ENCODE measurements at places on chromosomes 7 and 10.

- DNase-seq: no peak
Measured at GRCh38 chr7:2082139-2082998, 150.4 kb downstream of the MAD1L1 start.

GRCh38 chr7:21941611-21942141, 4.0 kb downstream of the CDCA7L start:
- no peak for DNase-seq

DNA sequence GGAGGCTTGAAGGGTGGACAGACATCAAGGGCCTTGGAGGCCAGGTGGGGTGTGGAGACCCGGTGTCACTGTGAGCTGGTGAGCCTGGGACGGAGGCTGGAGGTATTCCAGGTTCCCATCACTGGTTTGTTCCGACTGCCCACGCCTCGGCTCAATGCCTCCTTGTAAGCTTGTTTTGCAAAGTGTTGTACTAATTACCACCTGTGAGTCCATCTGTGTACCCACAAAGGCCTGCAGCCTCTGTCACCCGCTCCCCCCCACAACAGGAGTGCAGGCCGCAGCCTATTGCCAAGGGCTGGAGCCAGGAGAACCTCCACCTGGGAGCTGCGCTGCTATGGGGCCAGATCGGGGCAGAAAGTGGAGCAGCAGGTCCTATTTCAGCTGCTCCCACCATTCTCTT, 521.8 kb upstream of the DPP6 start:
- no peak for DNase-seq

DNA sequence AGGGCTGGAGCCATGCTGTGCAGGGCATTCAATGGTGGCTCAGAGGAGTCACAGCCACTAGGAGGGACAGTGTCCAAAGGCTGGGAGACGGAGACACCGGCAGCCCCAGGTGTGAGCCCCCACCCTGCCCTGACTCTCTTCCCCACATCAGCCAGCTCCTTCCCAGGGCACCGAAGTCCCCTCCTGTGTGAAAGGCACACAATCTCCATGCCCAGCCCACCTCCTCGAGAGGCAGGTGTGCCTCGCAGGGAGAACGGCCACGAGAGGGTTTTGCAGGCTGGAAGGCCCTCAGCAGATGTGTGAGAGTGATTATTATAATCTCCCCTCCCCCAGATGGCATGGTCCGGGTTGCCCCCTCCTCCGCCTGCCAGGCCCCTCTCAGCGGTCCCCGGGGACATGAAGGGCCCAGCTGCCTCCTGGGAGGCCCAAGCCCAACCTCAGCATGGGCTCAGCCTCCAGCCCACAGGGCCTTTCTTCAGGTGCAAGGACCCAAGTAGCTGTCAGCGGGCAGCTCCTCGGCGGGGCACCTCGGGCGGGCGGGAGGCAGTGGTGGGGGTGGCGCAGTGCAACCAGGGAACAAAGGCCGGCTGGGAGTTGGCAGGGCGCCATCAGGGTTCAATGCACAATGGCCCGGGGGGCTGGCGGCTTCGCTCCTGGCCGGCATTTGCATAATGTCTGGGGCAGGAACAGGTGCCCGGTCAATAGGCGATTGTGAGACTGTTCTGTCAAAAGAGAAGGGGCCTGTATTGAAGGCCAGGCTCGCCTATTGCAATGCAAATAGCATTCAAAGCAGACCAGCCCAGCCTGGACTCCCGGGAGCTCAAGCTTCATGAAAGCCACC, 155.3 kb upstream of the ZMIZ1 start:
- no peak for DNase-seq

GRCh38 chr10:110285501-110285900, 19.2 kb downstream of the SMNDC1 start:
- no peak for DNase-seq

GRCh38 chr10:132294561-132295318, 13.0 kb downstream of the STK32C start:
- DNase-seq: no peak

- DNase-seq: no peak
Measured at GRCh38 chr7:133290041-133290440, 37.2 kb downstream of the EXOC4 start.

DNA sequence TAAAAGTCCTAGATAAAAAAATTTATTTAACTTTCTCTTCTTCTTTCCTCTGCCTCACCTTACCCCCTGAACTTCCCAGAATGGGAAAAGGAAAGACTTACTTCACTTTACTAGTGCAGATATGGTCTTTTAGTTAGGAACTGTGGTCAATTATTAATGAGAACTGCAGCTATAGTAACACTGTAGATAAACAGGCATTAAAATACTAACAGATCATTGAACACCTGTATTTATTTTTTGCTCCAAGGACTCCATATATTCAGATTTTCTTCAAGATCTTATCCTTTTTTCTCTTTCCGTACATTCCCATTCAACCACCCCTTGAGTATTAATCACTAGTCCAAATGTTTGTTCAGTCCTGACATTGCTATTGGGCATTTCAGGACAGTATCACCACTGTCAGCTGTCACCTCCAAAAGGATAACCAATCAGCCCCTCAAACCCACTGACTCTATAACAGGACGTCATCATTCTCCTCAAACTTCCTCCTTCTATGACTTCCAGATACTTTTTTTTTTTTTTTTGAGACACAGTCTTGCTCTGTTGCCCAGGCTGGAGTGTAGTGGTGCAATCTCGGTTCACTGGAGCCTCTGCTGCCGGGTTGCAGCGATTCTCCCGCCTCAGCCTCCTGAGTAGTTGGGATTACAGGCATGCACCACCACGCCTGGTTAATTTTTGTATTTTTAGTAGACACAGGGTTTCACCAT, 4.2 kb downstream of the CPVL start:
- DNase-seq: no peak

DNA sequence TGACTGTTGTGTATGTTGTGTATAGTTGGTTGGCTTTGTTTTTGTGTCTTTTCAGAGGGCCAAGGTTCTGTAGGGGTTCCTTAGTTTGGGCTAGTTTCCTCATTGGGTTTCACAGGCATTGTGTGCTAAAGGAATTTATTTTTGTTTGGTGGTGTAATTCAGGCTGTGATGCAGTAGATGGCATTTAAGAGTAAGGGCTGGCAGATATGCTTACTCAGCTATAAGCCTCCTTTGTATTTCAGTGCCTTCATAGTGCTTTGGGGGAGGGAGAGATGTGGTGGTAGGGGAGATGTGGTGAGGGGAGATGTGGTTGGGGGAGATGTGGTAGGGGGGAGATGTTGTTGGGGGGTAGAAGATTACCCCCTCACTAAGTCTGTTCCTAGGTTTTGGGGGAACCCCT, 91.7 kb downstream of the SLC25A40 start:
- no peak for DNase-seq

- DNase-seq: no peak
Measured at GRCh38 chr7:41879403-41879802, 176.5 kb upstream of the INHBA start.

- no peak for DNase-seq
Measured at GRCh38 chr7:128076196-128076795, 45.1 kb upstream of the LRRC4 start.

DNA sequence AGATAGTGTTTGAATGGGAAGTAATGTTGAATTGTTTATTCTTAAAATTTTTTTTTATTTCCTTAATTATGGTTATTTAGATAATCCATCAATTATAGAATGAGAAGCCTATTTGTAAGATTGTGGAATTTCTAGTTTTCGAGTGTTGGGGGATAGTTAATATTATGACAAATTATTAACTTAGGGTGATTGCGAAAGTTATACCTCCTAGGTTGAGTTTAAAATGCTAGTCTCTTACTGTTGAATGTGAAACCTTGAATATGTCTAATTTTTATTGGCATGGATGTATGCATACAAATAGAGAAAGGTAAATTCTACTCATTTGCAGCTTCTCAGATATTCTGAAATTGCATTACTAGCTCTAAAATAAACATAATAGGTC, 43.2 kb downstream of the BICC1 start:
- no peak for DNase-seq

DNA sequence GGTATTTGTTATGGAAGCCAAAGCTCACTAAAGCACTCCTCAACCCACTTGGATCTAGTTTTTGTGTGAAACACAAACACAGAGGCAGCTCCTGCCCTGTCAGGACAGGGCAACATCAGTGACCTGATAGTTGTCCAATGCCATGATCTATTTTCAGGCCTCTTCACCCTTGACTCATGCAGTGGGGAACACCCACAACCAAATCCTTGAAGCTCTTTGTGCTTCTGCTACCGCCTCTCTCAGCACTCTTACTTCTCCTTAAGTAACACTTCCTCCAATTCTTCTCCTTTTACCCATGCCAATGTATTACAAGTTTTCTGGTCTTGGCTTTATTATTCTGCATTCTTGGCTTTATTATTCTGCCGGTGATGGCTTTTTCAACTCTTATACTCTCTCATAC, 425.3 kb downstream of the INHBA start:
- no peak for DNase-seq

GRCh38 chr10:92719991-92720830, 30.5 kb downstream of the HHEX start:
- DNase-seq: no peak

DNA sequence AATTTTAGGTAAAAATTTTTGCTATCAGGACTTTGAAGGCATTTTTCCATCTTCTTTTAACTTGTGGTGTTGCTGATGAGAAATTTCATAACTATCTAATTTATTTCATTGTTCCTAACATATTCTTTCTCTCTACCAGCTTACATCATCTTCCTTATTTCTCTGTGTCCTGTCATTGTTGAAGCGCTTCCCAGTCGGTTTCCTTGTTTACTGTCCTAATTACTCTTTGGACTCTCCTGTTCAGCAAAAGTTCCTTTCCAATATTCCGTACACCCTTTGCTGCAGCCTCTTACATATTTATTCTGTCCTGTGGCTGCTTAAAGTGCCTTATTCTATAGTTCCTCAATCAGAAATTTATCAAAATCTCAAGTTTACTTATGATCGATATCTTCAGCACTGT, 609.0 kb upstream of the FZD8 start:
- no peak for DNase-seq

DNA sequence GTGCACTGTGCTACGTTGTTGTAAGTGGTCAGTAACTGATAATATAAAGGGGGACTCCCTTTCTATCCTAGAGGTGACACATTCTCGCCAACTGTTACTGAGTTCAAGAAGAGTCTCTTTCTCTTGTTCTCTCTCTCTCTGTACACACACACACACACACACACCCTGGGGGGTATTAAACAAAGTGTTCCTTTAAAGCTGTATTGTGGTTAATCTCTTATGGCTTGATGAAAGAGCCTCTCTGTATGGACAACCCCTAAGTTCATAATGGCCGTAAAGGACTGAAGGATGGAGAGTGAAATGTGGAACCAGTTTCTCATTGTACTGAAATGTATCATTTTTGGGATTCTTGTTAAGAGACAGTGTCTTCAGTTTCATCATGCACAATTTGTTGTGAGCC, 145.2 kb upstream of the BMPER start:
- DNase-seq: no peak

GRCh38 chr7:11313801-11314200, 340.1 kb downstream of the PHF14 start:
- DNase-seq: no peak

- DNase-seq: no peak
Measured at GRCh38 chr10:47076949-47077361, 165.7 kb downstream of the PTPN20 start.

DNA sequence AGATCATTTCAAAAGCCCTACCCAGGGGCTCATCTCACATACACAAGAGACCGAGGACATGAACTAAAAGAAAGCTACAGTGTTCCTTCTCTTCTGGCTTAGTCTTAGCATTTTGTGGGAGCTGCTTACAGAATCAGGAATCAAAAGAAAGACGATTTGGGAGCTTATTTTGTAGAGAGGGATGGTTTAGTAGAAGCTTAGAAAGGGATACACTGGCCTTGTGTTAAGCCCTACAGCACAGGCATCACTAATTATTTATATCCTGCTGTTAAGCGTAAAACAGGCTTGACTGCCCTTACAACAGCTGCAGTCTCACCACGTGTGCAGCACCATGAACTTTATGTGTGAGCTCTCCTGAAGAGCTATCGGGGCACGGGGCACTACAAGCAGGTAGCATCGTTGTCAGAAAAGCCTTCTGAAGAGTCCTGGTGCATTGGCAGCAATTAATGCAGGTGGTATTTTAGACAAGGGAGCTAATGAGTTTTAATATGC, 798.3 kb downstream of the NXPH1 start:
- DNase-seq: no peak

DNA sequence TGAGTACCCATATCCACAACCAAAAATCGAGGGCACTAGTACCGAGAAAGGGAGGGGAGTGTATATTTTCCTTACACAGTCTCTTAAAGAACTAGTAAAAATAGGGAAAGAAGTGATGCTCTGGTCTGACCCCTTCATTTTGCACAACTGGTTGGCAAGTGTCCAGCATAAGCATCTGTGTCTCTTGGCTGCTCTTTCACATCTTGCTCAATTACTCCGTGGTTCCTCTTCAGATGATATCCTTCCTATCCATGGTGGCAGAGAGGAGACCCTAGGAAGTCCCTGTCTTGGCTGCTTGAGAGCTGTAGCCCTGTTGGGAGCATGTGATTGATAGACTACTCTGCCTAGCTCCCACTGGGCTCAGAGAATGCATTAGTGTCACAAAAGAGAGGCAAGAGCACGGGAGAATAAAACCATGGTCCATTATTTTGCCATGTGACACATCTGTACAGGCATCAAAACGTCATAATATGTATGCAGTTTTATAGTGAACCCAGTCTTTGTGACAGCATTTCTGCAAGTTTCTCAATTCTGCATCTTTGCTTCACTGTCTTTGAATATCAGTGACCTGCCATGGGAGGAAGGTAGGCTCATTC, 111.8 kb upstream of the ANKRD1 start:
- DNase-seq: no peak

GRCh38 chr7:80070391-80070790, 64.2 kb upstream of the GNAI1 start:
- DNase-seq: no peak

GRCh38 chr7:147765301-147765700, 825.3 kb upstream of the C7orf33 start:
- DNase-seq: no peak

DNA sequence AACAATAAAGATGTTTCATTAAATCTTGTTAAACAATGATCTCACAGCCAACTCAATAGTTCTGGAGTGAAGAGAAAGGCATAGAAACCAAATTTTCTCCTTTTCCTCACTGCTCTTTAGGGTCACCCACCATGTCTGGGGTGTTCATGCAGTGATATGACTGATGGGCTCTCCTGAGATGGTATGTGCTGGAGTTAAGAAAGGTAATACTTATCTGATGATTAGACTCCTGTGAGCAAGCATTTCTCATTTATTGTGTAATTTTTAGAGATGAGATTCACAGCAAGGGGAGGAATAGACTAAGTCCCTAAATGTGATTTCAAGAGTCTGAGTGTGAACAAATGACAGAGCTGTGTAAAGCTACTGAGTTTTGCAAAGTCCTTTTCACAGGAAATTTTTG, 1361.3 kb upstream of the CELF2 start:
- DNase-seq: no peak

- no peak for DNase-seq
Measured at GRCh38 chr7:79828866-79829265, 305.8 kb upstream of the GNAI1 start.

GRCh38 chr7:105277341-105277740, 111.4 kb downstream of the SRPK2 start:
- DNase-seq: no peak

GRCh38 chr7:10316488-10316887, 657.2 kb upstream of the PHF14 start:
- no peak for DNase-seq
